ENCODE measurements at places on chromosomes 7 and 10.

DNA sequence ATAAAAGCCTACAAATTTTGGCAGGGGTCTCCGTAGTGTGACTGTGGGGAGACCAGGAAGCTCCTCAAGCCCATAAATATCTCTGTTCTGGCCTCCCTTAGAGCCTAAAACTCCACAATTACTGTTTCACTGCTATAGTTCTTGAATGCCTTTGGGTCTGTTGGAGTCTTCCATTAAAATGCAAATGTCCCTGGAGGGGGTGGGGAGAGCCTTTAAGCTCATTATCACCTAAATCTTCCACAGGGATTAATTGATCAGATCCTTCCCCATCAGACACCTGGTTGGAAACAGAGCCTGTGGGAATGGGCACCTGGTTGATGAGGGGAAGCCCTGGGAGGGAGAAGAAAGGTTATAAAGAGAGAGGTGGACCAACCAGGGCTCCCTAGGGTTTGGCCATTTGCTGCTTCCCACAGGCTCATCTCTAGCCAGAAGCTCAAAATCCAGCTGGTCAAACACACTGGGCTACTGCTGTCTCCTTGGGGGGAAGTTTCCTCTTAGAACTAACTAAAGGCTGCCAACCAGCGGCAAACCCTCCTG, 718.2 kb downstream of the LRMDA start:
- no peak for DNase-seq

DNA sequence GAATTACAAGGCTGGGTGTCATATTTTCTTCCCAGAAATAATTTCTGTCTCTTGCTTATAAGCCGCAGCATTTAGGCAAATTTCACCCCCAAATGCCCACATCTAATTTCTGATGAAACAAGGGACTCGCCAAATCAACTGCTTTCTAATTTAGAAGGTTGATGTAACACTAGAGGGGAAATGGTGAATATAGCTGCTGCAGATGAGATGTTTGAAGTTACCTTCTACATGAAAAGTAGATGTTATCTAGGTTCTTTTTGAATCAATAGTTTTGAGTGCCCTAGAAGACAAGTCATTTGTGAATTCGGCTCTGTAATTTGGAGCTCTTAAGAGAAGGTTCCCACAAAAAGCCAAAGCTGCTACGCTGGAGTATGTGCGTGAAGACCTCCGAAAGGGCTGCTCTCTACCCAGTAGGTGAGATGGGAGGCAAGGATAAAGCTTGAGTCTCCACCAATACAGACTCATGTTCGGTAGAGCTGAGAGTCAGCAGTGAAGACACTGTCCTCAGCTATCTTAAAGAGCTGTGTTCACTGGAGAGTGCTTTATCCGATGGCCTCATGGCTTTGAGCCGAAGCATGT, 99.5 kb downstream of the FANK1 start:
- DNase-seq = no peak

DNA sequence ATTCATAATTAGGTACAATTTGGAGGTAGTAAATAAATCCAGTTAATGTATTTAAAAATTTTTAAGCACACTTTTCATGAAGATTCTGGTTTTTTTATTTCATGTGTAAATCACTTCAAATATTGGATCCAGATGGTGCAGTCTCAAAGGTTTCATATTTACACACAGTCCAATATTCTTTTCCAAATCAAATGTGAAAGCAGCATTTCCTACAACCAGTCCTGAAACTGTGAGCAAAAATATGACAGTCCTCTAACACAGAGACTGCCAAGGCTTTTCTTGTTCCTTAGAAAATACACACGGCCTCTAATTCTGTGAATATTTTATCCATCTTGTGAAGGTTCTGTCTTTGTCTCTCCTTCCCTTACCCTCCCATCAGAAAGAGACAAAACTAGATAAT, 645.9 kb downstream of the ARL4A start:
- no peak for DNase-seq

DNA sequence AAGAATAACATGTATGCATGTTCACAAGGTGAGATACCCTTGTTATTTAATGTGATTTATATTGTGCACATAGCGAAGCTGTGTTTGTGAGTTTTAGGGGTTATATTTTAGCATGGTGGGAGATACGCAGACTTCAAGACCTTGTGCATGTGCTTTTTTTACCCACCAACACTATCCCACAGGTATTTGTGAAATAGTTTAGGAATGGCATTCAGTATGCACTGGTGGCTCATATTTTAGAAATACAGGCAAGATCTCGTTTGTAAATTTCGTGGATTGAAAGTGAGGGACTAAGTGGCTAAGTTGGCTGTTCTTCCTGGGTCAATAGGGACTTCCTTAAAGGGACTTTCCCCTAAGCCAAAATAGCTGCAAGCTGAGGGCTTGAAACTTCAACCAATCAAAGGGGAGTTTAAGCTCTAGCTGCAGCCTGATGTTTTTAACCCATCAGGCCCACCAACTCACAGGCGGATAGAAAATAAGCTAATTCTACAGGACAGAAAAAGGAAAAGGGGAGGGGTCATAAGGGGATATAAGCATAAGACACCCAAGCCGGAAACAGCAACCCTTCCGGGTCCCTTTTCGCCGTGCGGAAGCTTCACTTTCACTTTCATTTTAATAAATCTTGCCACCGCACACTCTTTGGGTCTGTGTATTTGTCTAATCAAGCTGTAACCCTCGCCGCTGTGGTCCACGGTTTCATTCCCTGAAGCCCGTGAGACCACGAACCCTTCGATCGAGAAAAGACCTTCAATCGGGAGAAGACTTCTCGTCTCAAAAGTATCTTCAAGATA, 291.0 kb downstream of the GPR158 start:
- DNase-seq = no peak

DNA sequence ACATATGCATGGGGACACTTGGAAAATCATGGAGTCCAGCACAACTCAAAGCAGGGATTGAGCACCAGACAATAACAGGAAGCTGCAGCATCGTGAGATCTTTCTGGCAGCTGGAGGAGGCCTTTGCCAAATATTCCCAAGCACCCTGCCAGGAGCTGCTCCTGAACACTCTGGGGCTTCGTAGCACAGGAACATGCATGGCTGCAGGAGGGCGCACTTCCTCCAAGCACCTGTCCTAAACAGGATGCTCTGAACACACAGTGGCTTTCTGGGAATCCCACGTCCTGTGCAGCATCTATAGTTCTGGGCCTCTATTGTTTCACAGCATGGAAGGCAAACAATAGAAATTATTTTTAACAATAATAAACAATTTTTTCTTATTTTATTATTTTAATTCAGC, 4.1 kb downstream of the ABLIM1 start:
- no peak for DNase-seq

DNA sequence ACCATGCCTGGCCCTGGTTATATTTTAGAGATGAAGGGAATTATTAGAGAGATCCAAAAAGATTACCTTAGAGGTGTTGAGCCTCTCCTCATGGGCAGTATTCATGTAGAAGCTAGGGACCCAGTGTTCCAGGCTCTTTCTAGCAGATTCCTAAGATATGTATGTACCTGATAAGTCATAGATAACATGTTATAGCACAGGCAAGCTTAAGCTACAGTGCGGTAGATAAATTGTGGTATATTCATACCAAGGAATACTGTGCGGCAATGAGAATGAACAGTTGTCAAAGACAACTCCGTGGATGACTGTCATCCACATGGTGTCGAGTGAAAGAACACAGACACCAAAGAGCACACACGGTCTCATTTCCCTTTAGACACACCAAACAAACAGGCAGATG, 53.1 kb downstream of the TACR2 start:
- no peak for DNase-seq

GRCh38 chr10:125248489-125248888, 88.1 kb upstream of the CTBP2 start:
- DNase-seq = no peak

- no peak for DNase-seq
Measured at GRCh38 chr10:26540601-26541000, 102.5 kb downstream of the APBB1IP start.

- DNase-seq = no peak
Measured at GRCh38 chr10:113213035-113213434, 263.0 kb downstream of the TCF7L2 start.

DNA sequence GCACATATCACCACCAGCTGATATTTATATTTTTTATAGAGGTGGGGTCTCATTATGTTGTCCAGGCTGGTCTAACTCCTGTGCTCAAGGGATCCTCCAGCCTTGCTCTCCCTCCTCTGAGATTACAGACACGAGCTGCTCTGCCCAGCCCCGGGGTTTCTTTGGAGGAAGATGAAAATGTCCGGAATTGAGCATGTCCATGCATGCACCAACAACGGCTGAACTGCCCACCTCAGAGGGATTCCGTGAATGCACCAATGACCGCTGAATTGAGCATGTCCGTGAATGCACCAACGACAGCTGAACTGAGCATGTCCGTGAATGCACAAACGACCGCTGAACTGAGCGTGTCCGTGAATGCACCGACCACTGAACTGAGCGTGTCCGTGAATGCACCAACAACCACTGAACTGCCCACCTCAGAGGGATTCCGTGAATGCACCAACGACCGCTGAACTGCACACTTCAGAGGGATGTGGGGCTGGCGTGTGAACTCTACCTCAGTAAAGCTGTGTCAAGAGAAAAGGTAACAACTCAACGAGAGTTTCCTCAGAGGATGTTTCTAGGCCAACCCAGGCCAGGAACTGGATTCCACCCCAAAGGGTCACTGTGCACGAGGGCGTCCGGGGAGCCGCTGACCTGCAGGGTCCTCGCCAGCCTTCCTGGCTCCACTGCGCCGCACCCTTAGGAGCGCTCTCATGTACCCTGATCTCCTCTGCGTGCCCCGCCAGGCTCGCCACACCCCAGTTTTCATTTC, 34.9 kb upstream of the INPP5A start:
- no peak for DNase-seq

GRCh38 chr10:121597504-121598262, 561 bp downstream of the FGFR2 start:
- no peak for DNase-seq

- no peak for DNase-seq
Measured at GRCh38 chr7:140981951-140982350, 32.8 kb downstream of the MRPS33 start.

- no peak for DNase-seq
Measured at GRCh38 chr10:127918572-127918971, 11.7 kb downstream of the PTPRE start.

- DNase-seq = no peak
Measured at GRCh38 chr7:107405559-107405958, 64.3 kb upstream of the GPR22 start.

GRCh38 chr7:117848941-117849340, 24.3 kb downstream of the CTTNBP2 start:
- no peak for DNase-seq

DNA sequence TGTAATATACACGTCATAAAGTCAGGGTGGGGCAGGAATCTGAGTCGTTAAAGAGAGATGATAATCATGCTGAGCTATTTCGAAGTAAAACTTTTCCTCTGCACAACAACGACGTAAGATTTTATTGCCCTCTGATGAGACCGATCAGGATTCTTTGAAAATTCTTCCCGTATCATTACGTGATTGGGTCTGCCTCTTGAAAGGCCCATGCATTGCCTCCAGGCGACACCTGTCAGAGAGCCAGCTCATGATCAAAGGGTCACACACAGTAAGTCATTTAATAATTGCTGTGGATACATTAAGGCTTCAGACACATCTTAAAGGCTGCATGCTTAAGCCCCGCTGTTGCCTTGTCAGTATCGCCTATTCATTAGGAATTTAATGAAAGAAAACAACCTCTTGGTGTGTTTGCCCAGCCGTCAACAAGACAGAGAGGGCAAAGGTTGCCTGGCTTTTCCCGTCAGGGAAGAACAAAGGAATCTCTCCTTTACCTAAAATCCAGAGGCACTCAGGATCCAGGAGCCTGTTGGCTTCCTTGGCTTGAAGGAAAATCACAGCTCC, 189.0 kb upstream of the SH2B2 start:
- no peak for DNase-seq

GRCh38 chr7:73437091-73437490, 3.5 kb downstream of the FZD9 start:
- no peak for DNase-seq

DNA sequence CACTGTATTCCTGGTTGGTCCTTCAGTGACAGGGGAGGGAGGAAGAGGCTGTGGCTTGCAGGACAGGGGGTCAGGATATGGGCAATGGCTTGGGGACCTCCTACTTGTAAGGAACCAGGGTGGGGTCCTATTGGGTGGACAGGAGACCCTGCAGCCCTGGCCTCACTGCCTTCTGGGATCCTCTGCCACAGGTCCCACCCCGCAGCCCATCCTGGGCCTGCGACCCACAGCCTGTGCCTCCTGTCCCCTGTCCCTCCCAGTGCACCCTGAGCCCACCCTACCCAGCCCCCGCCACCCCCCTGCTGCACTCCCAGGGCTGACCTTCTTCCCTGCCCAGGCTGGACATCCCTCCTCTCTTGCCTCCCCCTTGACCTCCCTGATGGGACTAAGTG, 58.7 kb upstream of the MYL10 start:
- no peak for DNase-seq

- peak; percentile 48 for DNase-seq
Measured at GRCh38 chr7:152752200-152752912, 7.2 kb upstream of the ACTR3B start.

DNA sequence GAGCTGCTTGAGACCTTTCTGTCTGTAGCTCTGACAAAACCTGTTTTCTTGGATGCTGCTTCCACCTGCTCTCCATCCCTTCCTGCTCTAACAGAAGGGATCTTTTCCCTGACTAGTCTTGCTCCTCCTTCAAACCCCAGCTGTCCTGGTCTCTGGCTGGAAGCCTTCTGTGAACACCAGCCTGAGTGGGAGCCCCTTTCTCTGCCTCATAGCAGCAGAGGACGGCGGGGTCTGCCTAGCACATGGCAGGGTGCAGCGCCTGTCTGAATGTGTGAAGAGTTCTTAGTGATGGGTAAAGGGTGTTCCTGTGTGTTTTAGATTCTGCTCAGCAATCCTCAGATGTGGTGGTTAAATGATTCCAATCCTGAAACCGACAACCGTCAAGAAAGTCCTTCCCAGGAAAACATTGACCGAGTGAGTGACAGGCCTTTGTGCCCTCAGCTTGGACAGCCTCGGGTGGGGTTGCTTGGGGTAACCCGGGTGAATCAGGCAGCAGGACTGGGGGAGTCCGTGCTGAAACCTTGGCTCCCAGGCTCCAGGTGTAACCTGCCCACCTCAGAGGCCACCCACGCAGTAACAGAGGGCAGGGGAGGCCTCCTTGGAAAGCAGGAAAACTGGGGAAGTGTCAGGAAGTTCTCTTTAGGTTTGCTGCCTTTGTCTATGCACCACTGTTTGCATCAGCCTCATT, 34.1 kb downstream of the NUB1 start:
- peak; percentile 71 for DNase-seq

GRCh38 chr7:152016947-152017346, 8.5 kb upstream of the GALNT11 start:
- DNase-seq = no peak

DNA sequence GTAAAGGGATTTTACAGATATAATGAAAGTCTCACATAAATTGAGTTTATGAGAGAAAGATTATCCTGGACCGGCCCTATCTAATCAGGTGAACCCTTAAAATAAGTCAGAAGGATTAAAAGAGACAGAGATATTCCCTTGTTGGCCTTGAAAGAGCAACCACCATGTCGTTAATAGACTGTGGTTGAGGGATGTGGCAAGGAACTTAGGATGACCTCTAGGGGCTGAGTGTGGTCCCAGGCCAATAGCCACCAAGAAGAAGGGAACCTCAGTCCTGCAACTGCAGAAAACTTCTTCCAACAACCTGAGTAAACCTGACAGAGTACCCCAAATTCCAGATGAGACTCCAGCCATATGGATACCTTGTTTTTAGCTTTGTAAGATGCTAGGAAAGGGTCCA, 121.5 kb downstream of the POLR1F start:
- no peak for DNase-seq

- DNase-seq = no peak
Measured at GRCh38 chr7:144780071-144780608, 55.7 kb downstream of the TPK1 start.

Measured in lower leg skin (tissue), 4 donors.